H7 (cell line): ENCODE measurements at places on chromosomes 2 and 18.
A peak's percentile ranks its signal among the peaks of the same experiment; 100 is the strongest.

DNA sequence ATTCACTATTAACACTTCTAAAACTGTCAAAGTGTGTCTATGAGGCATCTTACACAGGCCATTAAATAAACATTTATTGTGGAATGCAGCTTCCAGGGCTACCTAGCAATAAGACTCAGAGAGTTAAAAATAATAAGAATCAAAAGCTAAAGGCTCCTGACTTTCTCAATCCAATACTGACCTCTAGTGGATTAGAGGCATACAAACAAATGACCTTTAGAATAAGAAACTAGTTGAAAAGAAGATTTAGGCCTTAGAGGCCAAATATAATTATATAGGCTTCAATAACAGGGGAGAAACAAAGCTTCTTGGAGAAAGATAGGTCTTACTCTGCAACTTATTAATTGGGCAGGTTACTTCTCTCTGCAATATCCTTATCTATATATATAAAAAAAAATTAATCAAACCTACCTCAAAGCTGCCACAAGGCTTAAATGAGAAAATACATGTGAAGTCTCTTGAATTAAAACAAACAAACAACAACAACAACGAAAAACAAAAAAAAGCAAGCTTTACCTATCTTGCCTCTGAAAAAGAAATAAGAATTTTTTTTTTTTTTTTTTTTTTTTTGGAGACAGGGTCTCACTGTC, 246.1 kb downstream of the EXOC6B start:
- peak; percentile 4 for DNase-seq

GRCh38 chr2:211898702-211899101, 639.9 kb downstream of the ERBB4 start:
- no peak for DNase-seq

DNA sequence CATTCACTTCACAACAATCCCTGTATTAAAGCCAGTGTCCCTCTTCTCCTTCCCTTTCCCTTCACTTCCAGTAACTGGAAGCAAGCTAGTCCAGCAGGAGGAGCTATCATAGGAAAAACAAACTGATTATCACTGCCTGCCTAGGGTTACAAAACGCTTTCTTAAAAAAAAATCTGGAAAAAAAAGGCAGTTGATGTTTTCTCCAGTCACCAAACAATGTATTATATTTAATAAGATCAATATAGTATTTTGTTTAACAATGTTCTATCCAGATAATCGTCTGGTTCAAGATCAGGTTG, 78.8 kb upstream of the ITGB6 start:
- DNase-seq: no peak

- no peak for DNase-seq
Measured at GRCh38 chr18:1302861-1303260, 398.2 kb downstream of the ADCYAP1 start.

DNA sequence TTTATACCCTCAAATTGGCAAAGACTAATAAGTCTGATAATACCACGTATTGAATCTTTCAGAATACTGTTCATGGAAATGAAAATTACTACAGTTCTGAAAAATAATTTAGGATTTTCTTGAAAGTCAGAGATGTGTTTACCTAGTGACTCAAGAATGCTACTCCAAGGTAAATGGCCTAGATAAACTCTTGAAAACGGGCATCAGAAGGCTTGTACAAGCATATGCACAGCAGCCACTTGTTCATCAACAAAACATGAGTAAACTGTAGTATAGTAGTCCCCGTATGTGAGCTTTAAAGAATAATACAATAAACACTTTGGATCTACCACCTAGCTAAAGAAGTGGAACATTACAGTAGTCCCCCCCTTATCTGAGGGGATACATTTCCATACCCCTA, 157.5 kb downstream of the THADA start:
- DNase-seq: no peak

DNA sequence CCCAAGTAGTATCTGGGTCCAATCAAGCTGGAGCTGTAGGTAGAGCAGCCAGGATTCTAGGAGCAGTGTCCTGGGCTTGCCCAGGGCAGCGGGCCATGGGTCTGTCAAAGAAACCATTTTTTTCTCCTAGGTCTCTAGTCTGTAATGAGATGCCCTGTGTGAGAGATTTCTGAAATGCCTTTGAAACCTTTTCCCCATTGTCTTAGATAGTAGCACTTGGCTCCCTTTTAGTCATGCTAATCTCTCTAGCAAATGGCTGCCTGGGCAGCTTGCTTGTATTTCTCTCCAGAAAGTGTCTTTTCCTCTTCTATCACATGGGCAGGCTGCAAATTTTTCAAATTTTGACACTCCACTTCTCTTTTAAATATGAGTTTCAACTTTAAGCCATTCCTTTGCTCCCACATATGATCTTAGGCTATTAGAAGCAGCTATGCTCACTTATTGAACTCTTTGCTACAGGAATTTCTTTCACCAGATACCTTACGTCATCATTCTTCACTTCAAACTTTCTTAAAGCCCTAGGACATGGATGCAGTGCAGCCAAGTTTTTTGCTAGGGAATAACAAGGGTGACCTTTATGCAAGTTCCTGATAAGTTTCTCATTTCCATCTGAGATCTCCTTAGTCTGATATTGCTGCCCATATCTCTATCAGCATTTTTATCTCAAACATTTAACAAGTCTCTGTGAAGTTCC, 890.2 kb upstream of the VRK2 start:
- DNase-seq: peak; percentile 11

- DNase-seq: no peak
Measured at GRCh38 chr2:235500761-235501672, 7.2 kb downstream of the AGAP1 start.

GRCh38 chr18:64966667-64967066, 784.1 kb upstream of the CDH7 start:
- DNase-seq: no peak

DNA sequence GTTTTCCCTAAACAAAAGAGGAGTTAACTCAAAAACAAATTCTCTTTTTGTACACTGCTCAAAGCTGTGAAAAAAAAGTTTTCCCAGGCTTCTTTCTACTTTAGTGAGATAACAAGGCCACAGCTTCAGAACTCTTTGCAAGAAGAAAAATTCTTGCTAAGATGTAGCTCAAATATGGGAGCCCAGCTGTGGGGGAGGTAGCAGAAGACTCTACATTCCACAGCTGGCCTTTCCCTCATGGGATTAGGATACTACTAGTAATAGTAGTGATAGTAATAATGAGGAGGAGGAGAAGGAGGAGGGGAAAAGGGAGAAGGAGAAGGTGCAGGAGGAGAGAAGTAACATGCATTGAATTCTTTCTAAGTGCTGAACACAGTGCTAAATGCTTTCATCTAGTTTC, 19.2 kb upstream of the CERS6 start:
- no peak for DNase-seq

- no peak for DNase-seq
Measured at GRCh38 chr2:99715956-99716355, 226.1 kb upstream of the REV1 start.

- DNase-seq: peak; percentile 15
Measured at GRCh38 chr2:98391581-98392270, 45.5 kb downstream of the CNGA3 start.

DNA sequence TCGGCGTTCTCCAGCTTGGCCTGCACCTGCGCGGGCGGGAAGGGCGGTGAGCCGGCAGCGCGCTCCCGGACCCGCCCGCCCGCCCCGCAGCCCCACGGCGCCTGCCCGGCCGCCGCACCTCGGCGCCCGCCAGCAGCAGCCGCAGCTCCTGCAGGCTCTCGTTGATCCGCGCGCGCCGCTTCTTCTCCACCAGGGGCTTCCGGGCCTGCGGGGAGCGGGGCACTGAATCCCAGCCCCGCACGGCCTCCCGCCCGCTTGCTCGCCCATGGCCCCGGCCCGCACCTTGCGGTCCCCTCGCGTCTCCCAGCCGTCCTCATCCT, 335 bp downstream of the HES6 start:
- no peak for DNase-seq

DNA sequence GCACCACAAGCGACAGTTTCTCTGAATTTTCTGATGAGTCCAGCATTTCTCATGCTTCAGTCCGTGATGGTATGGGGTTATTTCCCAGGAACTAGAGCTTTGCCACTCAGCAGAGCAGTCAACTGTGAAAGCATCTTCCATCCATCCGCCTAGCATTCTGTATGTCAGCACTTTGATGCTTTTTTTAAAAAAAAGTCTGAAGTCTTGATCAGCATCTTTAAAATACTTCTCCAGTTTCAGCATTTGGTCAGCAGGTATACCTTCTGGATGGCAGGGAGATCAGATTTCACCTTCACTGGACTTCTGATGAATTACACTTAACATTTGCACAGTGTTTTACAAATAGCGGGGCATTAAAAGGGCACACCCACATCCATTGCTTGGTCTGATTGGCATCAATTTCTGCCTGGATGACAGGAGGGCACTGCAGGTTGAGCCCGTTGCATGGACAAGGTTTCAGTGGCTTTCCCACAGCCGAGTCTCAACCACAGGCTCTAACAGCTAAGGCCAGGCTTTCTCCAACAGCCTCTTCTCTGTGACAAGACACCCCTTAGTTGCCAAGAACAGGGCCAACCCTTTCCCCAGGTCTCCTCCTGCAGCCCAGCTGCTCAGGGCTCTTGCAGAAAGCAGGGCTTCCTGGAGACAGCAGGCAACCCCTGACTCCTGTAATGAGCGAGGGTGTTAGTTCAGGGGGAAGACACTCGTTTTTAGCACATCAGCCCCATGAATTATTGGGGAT, 54.0 kb downstream of the EMILIN2 start:
- no peak for DNase-seq

GRCh38 chr2:141911485-141912066, 219.2 kb downstream of the LRP1B start:
- peak; percentile 10 for DNase-seq

- DNase-seq: no peak
Measured at GRCh38 chr2:223865124-223865523, 27.7 kb upstream of the AP1S3 start.

DNA sequence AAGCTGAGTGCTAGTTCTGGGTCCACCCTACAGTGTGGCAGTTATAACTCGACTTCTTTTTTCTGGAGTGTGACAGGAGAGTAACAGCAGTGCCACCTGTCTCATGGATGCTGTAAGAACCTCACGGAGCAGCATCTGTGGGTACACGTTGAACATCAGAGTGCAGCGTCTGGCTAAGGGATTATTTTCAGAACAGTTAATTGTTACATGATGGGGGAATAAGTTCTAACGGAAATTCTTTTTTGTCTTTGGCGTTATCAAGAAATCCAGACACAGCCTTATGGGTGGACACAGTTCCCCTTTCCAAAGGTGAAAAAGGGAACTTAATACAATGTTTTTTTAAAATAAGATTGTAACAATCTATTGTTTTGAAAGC, 28.3 kb upstream of the TOGARAM2 start:
- no peak for DNase-seq

- no peak for DNase-seq
Measured at GRCh38 chr18:22439447-22439846, 21.7 kb upstream of the CTAGE1 start.
